ENCODE measurements at places on chromosomes 6 and 20. TPM values are rescaled to one million over a fixed set of nuclear protein-coding genes. Genes with fewer than 3 reads are reported as not detected.

DNA sequence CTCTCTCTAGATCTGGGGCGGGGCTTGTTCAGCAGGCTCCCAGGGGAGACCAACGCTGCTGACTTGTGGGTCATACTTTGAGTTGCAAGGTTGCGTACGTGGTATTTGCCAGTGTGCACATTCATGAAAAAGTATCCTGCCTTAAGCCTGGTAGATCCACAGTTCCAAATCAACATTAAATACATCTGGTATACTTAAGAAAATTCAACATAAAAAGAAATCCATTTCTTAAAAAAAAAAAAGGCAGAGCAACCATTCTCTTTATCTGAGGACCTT, 81.4 kb downstream of the SLC22A3 start:
- H3K27ac ChIP-seq: no peak overlapping the region
- H3K36me3 ChIP-seq: no peaks in the 10 kb centered on the region
- no peaks in the 10 kb centered on the region for H3K4me1 ChIP-seq
- DNase-seq: no peak

DNA sequence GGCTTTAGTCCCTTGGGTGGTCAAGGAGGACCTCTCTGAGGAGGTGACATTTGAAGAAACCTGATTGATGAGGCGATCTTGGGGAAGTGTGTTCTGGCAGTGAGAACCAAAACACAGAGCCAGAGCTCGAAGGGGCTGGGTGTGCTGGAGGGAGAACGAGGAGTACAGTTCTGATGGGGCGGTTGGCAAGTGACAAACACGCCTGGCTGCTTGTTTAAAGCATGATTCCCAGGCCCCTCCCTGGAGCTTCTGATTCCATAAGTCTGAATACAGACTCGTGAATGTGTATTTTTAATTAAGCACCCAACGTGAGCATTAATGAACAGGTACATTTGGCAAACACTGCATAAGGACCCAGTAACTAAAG, 886 bp upstream of the NFATC2 start:
- no peak overlapping the region for H3K27ac ChIP-seq
- H3K4me1 ChIP-seq: no peaks in the 10 kb centered on the region
- DNase-seq: no peak
- no peaks in the 10 kb centered on the region for H3K36me3 ChIP-seq

RAB44 gene
- not detected for total RNA-seq

GRCh38 chr6:31737991-31738979, 1.5 kb upstream of the MSH5 start:
- H3K4me1 ChIP-seq: peaks cover 48% of the 10 kb centered on the region
- no peak overlapping the region for H3K4me3 ChIP-seq
- H3K27me3 ChIP-seq: no peaks in the 10 kb centered on the region
- peaks cover 52% of the 10 kb centered on the region for H3K36me3 ChIP-seq

GRCh38 chr20:24353135-24353690, 116.2 kb upstream of the SYNDIG1 start:
- no peaks in the 10 kb centered on the region for H3K36me3 ChIP-seq
- 0 out of 2 replicates have a peak, but pooled peaks cover 3% of the 10 kb centered on the region for H3K27me3 ChIP-seq
- no peak for DNase-seq
- no peaks in the 10 kb centered on the region for H3K4me1 ChIP-seq
- no peak overlapping the region for H3K27ac ChIP-seq
- H3K4me3 ChIP-seq: no peak overlapping the region

IP6K3 gene
- total RNA-seq: 5.3 TPM

DNA sequence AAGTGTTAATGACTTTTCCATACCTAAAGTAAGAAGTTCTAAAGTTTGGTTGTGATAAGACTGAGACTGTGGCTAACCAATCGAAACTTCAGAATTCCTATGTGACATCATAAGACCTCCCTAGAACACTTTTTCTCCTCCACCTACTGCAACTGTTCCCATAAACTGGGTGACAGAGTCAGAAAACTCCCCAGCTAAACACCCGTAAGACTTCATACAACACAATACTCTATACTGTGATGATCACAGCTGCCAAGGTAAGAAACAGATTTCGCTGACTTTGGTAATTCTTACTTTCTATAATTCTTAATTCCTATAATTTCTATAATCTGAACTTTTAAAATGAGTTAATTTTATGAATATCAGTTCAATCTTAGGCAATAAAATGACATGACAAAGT, at the start of gene PLN:
TSS of gene PLN (plus strand) at position 161 of the 400 bp plus-strand sequence. CDS start 10,626 bp downstream, outside the sequence.
- H3K4me1 ChIP-seq: peaks cover 3% of the 10 kb centered on the region
- no peak within 1 kb of the TSS for H3K4me3 ChIP-seq
- no peaks in the 10 kb centered on the region for H3K27me3 ChIP-seq
- no peaks in the 10 kb centered on the region for H3K36me3 ChIP-seq

SNAP25 gene
- total RNA-seq: 3.9 TPM

- no peaks in the 10 kb centered on the region for H3K27me3 ChIP-seq
- no peak overlapping the region for H3K4me3 ChIP-seq
- H3K27ac ChIP-seq: no peak overlapping the region
- no peaks in the 10 kb centered on the region for H3K36me3 ChIP-seq
- no peak for DNase-seq
These were observed 225.5 kb downstream of the BMP2 start for GRCh38 chr20:6993011-6993410.

GRCh38 chr6:88472851-88473525, 306.8 kb upstream of the CNR1 start:
- H3K27me3 ChIP-seq: peaks cover 5% of the 10 kb centered on the region
- H3K4me3 ChIP-seq: no peak overlapping the region
- H3K27ac ChIP-seq: no peak overlapping the region
- no peaks in the 10 kb centered on the region for H3K4me1 ChIP-seq
- DNase-seq: no peak

SALL4 gene
- total RNA-seq: 0.79 TPM

DNA sequence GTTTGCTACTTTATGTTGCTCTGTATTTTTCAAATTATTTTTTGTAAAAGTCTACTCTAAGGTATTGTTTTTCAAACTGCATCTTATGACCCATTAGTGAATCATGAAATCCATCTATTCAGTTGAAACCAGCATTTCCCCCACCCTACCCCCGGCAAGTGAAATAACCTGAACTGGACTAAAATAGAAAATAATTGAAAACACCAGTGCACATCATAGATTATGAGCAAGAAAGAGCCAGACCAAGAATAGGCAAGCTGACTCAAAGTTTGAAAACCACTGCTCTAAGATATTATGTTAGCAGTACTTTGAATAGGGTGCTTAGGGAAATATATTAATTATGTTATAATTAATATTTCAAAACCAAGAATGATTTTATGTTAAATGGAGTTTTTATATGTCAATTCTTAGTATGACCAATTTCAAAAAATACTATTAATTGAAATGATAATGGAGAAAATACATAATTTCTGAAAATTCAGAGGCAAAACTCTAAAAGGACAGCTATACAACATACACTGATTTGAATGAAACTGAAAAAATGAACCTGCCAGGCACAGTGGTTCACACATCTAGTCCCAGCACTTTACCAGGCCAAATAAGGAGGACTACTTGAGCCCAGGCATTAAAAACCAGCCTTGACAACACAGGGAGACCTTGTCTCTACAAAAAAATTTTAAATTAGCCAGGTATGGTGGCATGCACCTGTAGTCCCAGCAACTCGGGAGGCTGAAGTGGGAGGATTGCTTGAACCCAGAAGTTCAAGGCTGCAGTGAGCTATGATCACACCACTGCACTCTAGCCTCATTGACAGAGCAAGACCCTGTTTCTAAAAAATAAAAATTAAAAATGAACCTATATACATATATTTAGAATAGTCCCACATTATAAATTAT, 112.0 kb downstream of the CDK19 start:
- H3K27me3 ChIP-seq: no peaks in the 10 kb centered on the region
- no peak overlapping the region for H3K4me3 ChIP-seq
- no peaks in the 10 kb centered on the region for H3K36me3 ChIP-seq
- DNase-seq: no peak
- H3K27ac ChIP-seq: no peak overlapping the region

RUNX2 gene
- 10.3 TPM for total RNA-seq

DNA sequence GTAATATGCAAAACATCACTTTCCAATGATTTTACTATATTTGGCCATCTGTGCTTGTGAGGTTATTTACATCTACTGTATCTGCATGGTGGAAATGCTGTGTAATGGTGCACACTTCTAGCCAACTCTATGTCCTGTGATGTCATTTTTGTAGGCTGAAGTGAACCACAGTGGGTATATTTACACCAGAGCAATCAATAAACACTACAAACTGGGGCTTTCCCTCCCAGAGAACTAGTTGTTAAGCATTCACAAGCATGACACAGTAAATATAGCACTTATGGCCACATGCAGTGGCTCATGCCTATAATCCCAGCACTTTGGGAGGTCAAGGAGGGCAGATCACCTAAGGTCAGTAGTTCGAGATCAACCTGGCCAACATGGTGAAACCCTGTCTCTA, 4.9 kb downstream of the SLC22A2 start:
- H3K4me1 ChIP-seq: no peaks in the 10 kb centered on the region
- DNase-seq: no peak
- no peaks in the 10 kb centered on the region for H3K27me3 ChIP-seq
- H3K36me3 ChIP-seq: no peaks in the 10 kb centered on the region

EHMT2 gene
- total RNA-seq: 40.4 TPM

DNA sequence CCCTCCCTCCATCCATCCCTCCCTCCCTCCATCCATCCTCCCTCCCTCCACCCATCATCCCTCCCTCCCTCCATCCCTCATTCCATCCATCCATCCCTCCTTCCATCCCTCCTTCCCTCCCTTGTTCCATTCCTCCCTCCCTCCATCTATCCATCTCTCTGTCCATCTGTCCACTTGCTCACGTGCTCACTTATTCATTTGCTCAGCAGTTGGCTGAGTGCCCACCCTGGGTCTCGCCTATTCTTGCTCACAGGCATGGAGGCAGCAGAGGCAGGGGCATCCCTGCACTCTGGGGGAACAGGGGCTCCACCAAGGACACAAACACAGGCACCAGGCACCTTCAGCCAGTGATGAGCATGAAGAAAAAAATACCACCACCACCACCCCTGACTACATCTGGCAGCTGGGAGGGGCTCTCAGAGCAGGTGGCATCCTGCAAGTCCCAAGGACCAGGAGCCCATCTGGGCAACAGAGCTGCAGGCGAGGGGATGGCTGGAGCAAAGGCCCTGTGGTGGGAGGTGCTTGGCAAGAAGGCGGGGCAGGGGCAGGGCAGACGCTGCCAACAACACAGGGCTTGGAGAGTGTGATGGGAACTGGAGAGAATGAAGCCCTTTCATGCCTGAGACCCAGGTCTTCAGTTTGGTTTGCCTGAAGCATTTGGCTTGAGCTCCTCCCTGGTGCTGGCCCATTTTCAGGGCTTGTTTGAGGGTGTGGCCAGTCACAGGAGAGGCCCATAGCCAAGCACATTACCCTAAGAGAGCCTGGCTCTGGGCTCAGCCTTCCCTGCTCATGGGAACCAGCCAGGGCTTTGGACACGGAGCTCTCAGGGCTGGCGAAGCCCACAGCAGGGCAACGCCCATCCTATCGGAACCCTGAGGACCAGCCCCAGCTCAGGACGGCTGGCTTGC, 40.2 kb upstream of the MRGBP start:
- no peaks in the 10 kb centered on the region for H3K36me3 ChIP-seq
- no peaks in the 10 kb centered on the region for H3K4me1 ChIP-seq
- H3K27ac ChIP-seq: no peak overlapping the region
- peaks cover 33% of the 10 kb centered on the region for H3K27me3 ChIP-seq
- no peak for DNase-seq

ERVFRD-1 gene
- not detected for total RNA-seq

GRCh38 chr6:28393912-28394662, 5.5 kb downstream of the ZSCAN12 start:
- no peak overlapping the region for H3K4me3 ChIP-seq
- H3K36me3 ChIP-seq: peaks cover 81% of the 10 kb centered on the region
- no peaks in the 10 kb centered on the region for H3K27me3 ChIP-seq
- no peak for DNase-seq
- no peak overlapping the region for H3K27ac ChIP-seq
- peaks cover 21% of the 10 kb centered on the region for H3K4me1 ChIP-seq

MYMX gene
- total RNA-seq: 0.53 TPM

GRCh38 chr6:25706314-25707014, 48.1 kb upstream of the SLC17A4 start:
- no peaks in the 10 kb centered on the region for H3K36me3 ChIP-seq
- H3K27me3 ChIP-seq: no peaks in the 10 kb centered on the region
- H3K4me1 ChIP-seq: no peaks in the 10 kb centered on the region
- DNase-seq: no peak

- H3K27me3 ChIP-seq: no peaks in the 10 kb centered on the region
- no peaks in the 10 kb centered on the region for H3K36me3 ChIP-seq
- DNase-seq: no peak
- H3K4me1 ChIP-seq: no peaks in the 10 kb centered on the region
These were observed 10.1 kb upstream of the AKAP12 start for GRCh38 chr6:151229401-151230276.

DNA sequence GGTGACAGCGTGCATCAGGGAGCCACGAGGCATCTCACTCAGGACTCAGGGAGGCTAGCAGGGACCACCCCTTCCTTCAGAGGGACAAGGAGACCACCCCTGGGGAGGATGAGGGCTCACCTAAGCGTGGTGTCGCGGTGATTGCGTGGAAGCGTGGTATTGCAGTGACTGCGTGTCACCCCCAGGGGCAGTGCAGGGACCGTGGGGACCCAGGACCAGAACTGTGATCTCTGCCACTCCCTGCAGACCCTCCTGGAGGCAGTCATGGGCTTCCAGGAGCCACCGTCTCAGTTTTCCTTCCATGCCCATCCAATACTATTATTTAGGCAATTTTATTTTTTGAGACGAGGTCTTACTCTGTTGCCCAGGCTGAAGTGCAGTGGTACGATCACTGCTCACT, 147.1 kb downstream of the TAF4 start:
- no peaks in the 10 kb centered on the region for H3K36me3 ChIP-seq
- H3K4me3 ChIP-seq: no peak overlapping the region
- DNase-seq: no peak
- 0 out of 2 replicates have a peak, but pooled peaks cover 6% of the 10 kb centered on the region for H3K27me3 ChIP-seq

GRCh38 chr20:51766994-51767866, 960 bp downstream of the ATP9A start:
- DNase-seq: peak; percentile 25
- H3K36me3 ChIP-seq: no peaks in the 10 kb centered on the region
- H3K27ac ChIP-seq: no peak overlapping the region
- peak overlapping the region; percentile 54 for H3K4me3 ChIP-seq

ABHD16B gene
- total RNA-seq: not detected

GRCh38 chr6:149317644-149318571, at the start of gene TAB2:
Gene TAB2, plus strand, starts transcription at chr6:149317712. Its CDS starts 52,286 bp downstream, at chr6:149369998.
- H3K4me1 ChIP-seq: peaks cover 32% of the 10 kb centered on the region
- peak; percentile 57 for DNase-seq
- peak within 1 kb of the TSS; percentile 91 for H3K27ac ChIP-seq

C6orf52 gene
- 2.2 TPM for total RNA-seq

DNA sequence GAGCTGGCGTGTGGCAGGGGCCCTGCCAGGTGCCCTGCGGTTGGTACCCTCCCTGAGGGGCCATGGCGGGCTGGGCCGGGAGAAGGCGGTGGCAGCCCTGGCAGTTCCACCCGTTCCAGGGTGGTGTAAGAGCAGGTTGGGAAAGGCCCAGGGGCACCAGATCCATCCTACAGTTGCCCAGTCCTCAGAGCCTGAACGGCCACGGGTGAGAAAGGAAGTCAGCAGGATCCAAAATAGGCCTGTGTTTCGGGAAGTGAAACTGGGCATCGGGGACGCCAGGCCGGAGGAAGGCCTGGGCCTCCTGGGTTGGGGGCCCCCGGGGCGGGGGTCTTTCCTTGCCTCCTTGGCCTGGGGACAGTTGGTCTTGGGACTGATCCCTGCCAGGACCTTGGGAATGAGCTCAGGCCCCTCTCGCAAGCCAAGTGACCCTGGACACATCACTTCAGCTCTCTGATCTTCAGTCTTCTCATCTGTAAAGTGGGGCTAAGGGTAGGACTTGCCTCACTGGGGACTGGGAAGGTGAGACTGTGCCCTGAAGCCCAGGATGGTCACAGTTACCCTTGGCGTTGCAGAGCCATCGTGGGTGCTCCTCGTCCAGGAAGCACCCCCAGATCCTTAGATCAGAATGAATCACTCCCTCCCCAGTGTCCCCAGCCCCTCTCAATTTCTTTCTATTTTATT, 18.1 kb upstream of the NOL4L start:
- H3K4me3 ChIP-seq: no peak overlapping the region
- peak; percentile 34 for DNase-seq
- no peaks in the 10 kb centered on the region for H3K27me3 ChIP-seq
- H3K27ac ChIP-seq: no peak overlapping the region
